Cardiac septum (tissue), 1 donor: ENCODE measurements at places on chromosomes 5 and 9. TPM values are rescaled to one million over a fixed set of nuclear protein-coding genes. Genes with fewer than 3 reads are reported as not detected.

PRSS3 gene
- not detected for total RNA-seq

WDR38 gene
- total RNA-seq = not detected

NSA2 gene
- total RNA-seq = 34.2 TPM

FST gene
- total RNA-seq = 1.9 TPM

RNF183 gene
- not detected for total RNA-seq

FAXDC2 gene
- 10.1 TPM for total RNA-seq

TYRP1 gene
- total RNA-seq = 102 TPM

FABP6 gene
- total RNA-seq = not detected

LVRN gene
- total RNA-seq = 0.27 TPM

ZDHHC11B gene
- 5.5 TPM for total RNA-seq

CCDC192 gene
- total RNA-seq = not detected

SCGB3A2 gene
- not detected for total RNA-seq
